Hypothalamus (tissue), 51 donors: ENCODE measurements at places on chromosomes 6 and 20.

DNA sequence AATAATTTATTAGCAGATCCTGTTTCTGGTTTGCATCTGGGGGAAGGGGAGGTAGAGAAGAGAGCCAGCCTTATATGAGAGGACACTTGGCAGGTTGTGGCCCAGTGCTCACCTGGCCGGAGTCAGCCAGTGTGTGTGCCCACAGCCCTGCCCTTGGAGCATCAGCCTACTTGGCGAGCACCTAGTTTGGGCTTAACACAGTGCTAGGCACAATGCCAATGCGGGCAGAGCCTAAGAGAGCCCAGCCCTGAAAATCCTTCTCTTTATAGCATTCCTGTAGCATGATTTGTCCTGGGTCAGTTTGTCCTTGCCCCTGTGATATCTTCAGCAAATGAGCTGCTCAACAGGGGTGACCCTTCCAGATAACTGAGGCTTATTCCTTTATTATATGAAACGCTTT, 73.0 kb downstream of the SLX4IP start:
- DNase-seq: no peak

DNA sequence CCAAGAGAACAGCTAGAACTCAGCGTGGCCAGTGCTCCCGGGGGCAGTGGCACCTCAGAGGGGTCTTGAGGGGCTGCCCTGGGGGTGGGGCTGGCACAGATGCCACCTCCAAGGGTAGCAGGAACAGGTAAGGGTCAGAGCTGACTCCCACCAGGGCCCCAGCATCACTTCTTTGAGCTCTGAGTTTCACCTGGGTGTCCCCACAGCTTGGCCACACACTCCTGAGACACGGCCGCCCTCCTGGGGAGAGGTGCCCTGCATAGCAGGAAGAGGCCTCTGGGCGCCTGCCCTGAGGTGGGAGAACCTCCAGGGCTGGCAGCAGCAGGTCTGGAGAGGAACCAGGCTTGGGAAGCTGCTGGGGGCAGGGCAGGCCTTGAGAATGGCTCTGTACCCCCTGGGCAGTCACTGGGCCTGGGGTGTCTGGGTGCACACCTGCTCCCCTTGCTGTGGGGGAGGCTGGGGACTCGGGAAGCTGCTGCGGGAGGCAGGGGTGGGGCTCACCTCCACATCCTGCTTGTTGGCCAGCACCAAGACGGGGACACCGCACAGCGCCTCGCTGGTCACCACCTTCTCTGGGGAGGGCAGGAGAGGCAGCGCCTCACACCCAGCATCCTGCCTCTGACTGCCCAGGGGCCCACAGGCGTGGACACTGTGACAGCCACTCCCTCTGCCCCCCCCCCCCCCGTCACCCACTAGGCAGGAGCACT, 5.0 kb downstream of the TNFRSF6B start:
- DNase-seq: no peak

DNA sequence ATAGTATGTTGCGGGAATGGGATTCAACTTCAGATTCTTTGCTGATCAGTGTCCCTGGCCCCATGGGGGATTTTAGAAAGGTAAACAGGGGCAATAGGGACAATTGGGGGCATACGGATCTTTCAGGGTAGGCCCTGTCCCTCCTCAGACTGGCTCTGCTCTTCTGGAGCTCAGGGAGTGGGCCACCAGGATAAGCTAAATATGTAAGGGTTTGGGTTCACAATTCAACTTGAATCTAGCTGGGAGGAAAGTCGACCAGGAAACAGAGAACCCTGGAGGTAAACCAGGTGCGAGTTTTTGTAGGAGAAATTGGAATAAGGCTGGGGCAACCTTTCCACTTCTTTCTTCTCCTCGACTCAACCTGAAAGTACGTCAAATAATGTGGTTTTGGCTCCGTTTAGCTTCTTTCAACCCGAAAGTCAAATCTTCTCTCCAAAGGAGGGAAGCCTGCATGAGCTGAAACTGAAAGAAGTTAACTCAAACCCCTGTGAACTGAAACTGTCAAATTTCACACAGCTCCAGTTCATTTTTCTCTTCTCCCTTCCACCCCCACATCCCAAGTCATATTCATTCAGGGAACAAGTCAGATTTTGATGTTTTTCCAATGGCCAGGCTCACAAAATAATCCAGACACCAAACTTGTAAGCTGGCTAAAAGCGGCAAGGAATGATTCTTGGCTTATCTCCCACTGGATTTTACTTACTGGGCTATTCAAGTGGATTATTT, 278.2 kb downstream of the CLIC5 start:
- DNase-seq: no peak

DNA sequence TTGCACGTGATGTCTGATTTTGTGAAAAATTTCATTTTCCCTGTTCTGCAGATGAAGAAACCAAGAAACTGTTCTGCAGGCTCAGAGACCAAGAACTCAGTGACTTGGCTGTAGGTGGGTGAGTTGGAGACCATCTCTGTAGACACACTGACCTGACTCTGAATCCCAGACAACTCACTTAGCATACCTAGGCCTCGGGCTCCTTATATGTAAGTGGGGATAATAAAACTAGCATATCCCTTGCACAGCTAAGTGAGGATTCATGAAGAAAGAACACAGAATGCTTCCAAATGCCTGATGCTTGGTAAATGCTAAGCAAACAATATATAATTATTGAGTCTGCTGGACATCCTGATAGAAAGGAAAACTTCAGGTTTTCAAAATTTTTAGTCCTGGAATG, 70.8 kb downstream of the B3GAT2 start:
- no peak for DNase-seq

DNA sequence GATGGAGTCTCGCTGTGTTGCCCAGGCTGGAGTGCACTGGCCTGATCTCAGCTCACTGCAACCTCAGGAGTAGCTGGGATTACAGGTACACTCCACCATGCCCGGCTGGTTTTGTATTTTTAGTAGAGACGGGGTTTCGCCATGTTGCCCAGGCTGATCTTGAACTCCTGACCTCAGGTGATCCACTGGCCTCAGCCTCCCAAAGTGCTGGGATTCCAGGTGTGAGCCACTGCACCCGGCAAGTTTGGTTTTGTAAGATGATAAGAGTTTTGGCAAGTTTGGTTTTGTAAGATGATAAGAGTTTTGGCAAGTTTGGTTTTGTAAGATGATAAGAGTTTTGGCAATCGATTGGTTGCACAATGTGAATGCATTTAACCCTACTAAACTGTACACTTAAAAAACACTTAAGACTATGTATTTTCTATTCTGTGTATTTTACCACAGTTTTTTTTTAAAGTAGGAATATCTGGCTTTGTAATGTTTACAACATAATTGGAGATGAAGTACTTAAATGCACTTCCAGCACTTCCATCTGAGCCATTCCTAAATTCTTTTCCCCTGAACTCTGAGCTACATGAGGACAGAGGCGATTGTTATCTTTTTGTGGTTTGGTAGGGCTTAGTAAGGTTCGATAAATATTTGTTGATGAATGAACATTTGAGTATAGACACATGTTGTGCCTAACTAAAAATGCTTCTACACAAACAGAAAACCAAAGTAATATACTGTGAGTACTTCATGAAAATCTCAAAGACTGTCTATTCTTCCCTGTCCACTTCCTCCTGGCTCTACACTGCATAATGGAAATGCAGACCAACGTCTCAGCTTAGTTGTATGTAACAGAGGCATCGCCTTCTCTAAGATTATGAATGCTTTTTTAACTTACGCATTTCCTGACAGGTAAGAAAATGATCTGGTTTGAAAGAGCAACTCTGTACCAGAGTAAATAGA, 18.8 kb downstream of the SAMHD1 start:
- no peak for DNase-seq

GRCh38 chr20:41509316-41510200, 108.6 kb downstream of the CHD6 start:
- DNase-seq: no peak

DNA sequence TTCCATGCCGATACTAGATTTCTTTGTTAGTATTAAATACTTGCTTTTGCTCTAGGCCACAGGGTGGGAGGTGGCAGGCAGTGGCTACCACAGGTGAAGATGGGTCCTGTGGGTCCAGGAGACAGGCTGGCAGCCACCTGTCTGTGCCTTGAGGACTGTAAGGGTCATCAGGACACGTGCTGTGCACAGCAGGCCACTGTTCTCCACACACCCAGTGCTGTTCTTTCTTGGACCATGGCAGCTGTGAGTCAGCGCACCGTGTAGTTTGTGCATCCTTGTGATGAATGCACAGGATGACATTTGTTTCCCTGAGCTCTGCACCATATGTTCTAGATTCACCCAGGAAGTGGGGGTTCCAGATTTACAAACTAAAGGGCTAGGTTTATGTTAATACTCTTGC, 317.0 kb downstream of the ZFAND3 start:
- DNase-seq: no peak
